ENCODE measurements at places on chromosomes 12 and 14.

GRCh38 chr12:9050521-9051157 is 61.3 kb downstream of the KLRG1 start:
- no peak for DNase-seq

- no peak for DNase-seq
These were observed 127.2 kb downstream of the CCDC60 start for GRCh38 chr12:119461636-119462214.

- DNase-seq: no peak
These were observed 526.6 kb upstream of the SEL1L start for GRCh38 chr14:82060219-82060618.

DNA sequence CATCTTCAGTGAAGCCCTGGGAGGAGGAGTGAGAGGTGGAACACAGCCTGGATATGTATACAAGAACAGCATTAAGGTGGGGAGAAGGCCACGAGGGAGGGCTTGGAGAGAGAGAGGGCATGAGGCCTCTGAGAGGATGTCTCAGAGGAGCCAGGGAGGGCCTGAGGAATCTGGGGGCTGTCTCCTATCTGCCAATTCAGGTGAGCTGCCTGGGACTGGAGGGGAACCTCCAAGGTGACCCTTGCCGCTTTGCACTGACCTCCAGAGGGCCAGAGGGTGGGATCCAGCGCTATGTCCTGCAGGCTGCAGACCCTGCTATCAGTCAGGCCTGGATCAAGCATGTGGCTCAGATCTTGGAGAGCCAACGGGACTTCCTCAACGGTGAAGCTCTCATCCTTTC is 4.4 kb downstream of the ARHGEF25 start:
- DNase-seq: no peak

Measured in right forelimb (tissue), 1 donor.